Activated CD8-positive, alpha-beta memory T cell treated with anti-CD3 and anti-CD28 coated beads, Interleukin-2, amount 50 U/mL, for 4 hours (primary cell): ENCODE measurements at places on chromosomes 11 and 22.
A peak's percentile ranks its signal among the peaks of the same experiment; 100 is the strongest.

DNA sequence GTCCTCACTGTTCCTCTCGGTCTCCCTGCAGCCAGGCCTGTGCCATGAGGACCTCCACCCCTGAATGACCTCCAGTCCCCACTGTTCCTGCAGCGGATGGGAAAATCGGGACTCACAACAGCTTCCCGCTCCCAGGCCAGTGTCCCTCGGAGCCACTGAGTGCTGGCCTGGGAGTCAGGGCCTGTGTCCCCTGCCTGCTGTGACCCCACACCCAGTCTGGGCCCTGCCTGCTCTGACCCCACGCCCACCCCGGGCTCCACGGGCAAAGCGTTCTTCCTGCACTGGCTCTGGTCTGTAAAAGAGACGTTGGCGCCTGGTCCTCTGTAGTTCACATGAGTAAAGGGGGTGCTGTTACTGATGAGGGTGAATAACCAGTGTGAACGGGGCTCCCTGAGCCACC, 73.0 kb upstream of the SHISAL1 start:
- no peak for DNase-seq

- DNase-seq = no peak
Observed at GRCh38 chr11:35524780-35525179, 636 bp downstream of the PAMR1 start.

DNA sequence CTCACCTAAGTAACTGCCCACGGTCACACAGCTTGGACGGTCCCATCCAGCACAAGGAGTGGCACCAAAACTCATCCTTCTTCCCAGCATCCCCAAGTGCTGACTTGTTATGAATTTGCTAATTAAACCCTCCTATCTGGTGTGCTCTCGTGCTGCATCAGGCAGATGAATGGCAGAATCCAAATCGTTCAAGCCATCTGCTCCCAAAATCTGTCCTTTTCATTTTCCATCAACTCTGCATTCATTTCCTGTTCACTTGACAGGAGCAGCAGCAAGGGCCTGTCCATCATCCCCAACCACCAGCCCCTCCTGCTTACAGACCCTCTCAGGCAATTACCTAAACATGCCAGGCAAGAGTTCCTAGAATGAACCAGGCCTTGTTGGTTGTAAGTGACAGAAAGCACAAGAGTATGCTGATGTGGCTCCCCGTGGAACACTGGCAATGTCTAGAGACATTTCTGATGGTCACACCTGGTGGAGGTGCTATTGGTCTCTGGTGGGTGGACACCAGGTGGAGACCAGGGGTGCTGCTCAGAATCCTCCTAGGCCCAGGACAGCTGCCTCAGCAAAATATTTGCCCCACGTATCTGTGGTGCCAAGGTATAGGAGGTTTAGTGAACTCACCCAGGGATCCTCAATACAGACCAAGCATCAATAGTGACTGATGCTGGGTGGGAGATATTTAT, 832.5 kb downstream of the TBC1D22A start:
- no peak for DNase-seq

GRCh38 chr11:18669219-18669596, 29.4 kb upstream of the TMEM86A start:
- DNase-seq = peak; percentile 20

GRCh38 chr22:21962655-21962949, 10.0 kb upstream of the PPM1F start:
- no peak for DNase-seq

DNA sequence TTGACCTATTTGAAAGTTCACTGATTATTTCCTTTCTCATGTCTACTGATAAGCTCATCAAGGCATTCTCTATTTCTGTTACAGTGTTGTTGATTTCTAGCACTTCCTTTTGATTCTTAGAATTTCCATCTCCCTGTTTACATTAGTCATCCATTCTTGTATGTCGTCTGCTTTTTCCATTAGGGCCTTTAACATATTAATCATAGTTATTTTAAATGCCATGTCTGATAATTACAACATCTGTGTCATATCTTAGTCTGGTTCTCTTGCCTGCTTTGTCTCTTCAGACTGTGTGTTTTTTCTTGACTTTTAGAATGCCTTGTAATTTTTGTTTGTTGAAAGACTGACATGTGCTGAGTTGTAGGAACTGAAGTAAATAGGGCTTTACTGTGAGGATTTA, 602.1 kb downstream of the SOX6 start:
- no peak for DNase-seq

- no peak for DNase-seq
Observed at GRCh38 chr11:72637198-72637597, 37.0 kb downstream of the PDE2A start.

- no peak for DNase-seq
Observed at GRCh38 chr22:40782521-40782920, 36.6 kb downstream of the SLC25A17 start.

GRCh38 chr11:21785351-21785750, 407.5 kb upstream of the ANO5 start:
- DNase-seq = no peak

DNA sequence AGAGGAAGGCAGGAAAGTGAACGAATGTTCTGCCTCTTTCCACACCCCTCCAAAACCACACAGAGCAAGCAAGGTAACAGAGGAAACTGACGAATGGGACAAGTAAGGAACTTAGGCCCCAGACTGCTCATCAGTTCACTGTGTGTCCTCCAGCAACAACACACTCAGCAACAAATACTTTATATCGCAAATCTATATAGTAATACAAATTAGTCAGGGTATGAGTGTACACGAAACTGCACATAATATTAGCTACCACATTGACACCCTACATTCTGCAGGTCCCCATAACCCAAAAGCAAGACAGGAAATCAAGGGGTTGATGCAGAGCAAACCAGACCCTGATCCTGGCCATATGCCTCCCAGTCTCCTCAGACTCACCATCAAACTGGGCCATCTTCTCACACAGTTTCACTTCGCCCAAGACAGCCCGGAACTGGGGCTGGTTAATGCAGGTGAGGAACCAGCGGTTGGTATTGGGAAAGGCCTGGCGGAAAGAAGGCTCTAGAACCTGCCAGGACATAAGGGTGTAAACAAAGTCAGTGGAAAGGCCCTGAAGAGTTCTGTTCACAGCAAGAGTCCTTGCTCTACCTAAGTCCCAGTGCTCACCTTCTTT, 6.6 kb downstream of the EEF1G start:
- DNase-seq = no peak

DNA sequence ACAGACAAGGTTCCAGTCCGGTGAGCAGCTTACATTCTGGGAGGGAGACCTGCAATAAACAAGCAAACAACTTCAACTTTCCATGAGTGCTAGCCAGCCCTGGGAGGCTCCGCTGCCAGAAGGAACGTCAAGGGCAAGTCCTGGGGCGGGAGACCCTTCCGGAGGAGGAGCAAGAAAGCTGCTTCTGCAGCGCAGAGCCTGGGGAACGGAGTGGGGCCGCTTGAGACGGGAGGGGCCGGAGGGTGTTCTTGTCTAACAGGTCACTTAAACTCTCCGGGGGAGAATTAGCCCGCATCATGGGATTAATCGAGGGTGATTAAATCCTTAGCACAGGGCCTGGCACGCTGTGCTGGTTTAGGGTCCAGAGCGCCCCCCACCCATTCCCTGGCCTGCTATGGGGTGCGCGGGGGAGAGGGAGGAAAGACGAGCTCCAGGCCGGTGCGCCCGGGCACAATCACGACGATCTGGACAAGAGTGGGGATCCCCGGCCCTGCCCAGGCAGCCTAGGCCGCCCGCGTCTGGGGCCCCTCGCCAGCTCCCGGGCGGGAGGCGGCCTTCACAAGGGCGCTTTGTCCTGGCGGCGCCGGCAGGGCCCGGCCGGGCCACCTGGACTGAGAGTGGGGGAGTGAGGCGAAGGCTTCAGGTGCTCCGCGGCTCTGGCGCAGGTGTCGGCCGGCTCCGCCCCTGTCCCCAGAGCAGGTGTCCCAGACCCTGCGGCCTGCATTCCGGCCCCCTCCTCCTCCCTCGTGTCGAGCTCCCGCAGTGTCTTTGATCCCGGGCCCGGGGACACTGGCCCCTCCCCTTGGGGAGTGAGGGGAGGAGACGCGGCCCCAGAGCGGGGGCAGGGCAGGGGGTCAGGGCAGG, 663 bp upstream of the LARGE2 start:
- DNase-seq = peak; percentile 25

DNA sequence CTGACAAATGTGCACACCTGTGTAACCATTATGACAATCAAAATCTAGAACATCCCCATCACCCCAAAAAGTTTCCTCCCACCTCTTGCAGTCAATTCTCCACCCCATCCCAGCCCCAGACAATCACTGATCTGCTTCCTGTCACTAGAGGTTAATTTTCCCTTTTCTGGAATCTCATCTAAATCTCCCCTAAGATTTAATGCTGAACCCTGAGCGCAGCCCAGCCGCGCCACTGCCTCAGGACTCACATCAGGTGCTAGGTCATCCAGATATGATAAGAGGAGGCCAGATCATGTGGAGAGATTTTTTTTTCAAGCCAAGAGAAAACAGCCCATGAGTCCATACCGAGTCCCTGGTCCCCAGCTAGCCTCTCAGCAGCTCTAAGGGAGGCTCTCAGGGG, 4.3 kb upstream of the TMPRSS13 start:
- DNase-seq = no peak

- DNase-seq = no peak
Observed at GRCh38 chr11:7605186-7605943, 67.9 kb downstream of the CYB5R2 start.

DNA sequence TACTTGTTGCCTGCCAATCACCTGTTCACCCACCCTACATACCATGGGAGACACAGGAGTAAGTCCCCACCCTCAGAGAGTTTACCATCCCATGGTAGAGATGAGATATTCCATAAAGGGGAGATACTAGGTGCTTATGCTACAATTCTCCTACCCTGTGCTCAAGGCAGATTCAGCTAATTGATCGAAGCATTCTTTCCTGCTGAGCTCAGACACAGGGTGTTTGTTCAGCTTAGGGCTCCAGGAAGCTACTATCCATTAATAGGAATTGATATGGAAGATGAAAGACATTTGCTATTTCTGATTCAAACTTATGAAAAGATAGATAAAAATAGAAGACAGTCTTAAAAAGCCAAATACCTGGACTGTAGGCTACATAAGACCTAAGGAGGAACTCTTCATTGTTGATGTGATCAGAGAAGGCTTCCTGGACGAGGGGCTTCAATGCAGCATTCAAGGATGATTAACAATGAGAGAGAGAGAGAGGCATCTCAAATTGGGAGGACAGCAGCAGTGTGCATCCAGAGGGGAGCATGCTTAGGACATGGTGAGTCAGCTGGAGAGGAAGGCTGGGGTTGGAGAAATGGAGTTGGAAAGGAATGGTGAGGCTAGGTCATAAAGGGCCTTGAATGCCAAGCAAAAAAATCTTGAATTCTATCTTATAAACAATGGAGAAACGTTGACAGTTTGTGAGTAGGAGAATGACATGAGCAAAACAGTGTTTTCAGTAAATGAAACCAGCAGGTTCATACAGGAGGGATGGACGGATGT, 15.0 kb downstream of the SYT13 start:
- no peak for DNase-seq

- DNase-seq = no peak
Observed at GRCh38 chr11:27209562-27210005, 153.4 kb downstream of the CCDC34 start.

GRCh38 chr11:11387622-11388305, 34.7 kb upstream of the CSNK2A3 start:
- no peak for DNase-seq

DNA sequence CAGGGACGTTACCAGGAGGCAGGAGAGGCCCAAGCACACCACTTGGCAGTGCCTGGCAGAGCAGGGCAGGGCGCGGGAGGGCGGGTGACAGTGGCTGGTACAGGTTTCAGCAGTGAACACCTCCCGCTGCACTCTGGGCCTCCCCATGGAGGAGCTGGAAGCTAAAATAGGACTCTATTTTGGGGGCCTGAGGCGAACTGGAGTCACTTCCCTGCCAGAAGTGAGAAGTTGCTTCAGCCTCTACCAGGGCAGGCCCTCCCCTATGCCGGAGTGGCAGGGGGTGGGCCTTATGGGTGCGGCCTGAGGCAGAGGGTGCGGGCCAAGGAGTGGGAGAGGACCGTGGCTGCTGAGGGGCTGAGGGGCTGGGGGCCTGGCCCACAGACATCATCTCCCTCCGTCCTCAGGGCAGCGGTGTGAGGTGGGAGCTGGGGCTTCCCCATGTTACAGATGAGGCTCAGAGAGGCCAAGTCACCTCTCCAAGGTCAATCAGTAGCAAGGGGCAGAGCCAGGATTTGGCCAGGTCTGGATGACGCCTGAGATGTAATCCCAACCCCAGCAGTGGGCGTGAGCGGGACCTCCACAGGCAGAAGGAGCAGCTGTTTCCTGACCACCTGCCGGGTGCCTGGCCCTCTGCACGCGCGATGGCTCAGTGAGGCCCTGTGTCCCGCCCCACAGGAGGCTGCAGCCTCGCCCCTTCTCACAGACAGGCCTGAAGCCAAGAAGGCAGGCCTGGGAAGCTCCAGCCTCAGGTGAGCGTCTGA, 39.3 kb downstream of the KCNJ4 start:
- DNase-seq = peak; percentile 14

DNA sequence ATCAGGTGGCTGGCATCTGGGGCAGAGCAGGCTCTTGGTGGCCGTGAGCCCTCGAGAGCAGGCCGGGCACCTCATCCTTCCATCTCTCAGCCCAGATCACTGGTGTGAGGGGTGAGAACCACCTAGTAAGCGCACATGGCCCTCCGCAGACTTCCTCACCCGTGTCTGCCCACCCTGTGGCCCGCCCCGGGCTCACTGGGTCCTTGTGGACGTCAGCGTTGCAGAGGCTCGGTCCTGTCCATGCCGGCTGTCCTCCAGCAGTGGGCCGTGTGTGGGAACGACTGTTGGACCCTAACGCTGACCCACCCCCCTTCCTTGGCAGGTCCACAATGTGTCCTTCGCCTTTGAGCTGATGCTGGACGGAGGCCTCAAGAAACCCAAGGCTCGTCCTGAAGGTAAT, 17.2 kb upstream of the PARVG start:
- DNase-seq = no peak

GRCh38 chr22:43546186-43546585, 134.4 kb downstream of the MPPED1 start:
- DNase-seq = no peak

DNA sequence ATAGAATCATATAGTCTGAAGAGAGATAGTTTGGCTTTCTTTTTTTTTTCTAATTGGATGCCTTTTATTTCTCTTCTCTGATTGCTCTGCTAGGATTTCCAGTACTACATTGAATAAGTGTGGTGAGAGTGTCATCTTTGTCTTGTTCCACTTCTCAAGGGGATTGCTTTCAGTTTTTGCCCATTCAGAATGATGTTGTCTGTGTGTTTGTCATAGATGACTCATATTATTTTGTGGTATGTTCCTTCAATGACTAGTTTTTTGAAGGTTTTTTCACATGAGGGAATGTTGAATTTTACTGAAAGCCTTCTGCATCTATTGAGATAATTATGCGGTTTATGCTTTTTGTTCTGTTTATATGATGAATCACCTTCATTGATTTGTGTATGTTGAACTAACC, 10.4 kb upstream of the OR4P4 start:
- DNase-seq = no peak

- DNase-seq = no peak
Observed at GRCh38 chr11:70522593-70523311, 124.4 kb downstream of the CTTN start.

DNA sequence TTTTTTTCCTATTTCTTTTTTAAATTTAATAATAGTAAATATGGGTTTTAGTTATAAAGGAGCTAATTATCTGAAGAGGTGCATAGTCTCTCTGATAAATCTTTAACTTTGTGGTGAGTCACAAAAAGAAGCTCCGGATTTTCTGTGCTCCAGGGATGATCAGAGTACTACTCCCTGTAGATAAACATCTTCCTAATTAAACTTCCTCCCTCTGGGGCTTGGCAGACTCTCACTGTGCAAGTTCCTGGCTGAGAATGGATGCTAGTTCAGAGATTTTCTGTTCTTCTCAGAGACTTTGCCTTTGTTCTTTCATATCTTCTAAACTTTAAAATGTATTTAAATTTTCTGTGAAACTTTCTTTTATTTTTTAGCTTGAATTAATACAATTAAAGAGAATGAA, at the start of gene OR10G7:
OR10G7 (minus strand) TSS at position 72 of the 400 bp plus-strand sequence. CDS start 2,324 bp downstream, outside the sequence.
- no peak for DNase-seq
